GM23248 (cell line): ENCODE measurements at places on chromosomes 13 and 19.

- peak; percentile 13 for DNase-seq
Observed at GRCh38 chr13:110354715-110355473, 47.8 kb downstream of the COL4A2 start.

DNA sequence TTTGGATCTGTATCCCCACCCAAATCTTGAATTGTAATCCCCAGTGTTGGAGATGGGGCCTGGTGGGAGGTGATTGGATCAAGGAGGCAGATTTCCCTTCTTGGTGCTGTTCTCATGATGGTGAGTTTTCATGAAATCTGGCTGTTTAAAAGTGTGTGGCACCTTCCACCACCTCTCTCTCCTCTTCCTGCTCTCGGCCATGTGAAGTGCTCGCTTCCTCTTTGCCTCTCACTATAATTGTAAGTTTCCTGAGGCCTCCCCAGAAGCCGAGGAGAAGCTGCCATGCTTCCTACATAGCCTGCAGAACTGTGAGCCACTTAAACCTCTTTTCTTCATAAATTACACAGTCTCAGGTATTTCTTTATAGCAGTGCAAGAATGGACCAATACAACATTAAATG lies 15.7 kb downstream of the COMMD6 start:
- no peak for DNase-seq

DNA sequence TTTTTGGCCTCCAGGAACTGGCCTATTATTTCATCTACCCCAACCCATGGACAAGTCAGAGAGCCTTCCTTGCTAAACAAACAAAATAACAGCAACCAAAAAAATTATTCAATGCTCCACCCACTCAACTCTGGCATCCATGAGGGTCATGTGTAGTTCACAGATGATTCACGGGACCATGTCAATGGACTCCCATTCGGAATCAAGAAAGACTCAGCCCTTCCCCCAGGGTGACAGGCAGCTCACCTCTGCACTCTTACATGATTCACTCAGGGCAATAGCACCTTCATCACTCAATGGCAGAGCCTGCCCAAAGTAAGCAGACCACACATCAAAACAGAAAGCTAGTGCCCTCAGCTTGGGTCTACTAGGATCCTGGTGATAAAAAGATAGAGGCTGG lies 14.3 kb upstream of the SCEL start:
- peak; percentile 54 for DNase-seq

DNA sequence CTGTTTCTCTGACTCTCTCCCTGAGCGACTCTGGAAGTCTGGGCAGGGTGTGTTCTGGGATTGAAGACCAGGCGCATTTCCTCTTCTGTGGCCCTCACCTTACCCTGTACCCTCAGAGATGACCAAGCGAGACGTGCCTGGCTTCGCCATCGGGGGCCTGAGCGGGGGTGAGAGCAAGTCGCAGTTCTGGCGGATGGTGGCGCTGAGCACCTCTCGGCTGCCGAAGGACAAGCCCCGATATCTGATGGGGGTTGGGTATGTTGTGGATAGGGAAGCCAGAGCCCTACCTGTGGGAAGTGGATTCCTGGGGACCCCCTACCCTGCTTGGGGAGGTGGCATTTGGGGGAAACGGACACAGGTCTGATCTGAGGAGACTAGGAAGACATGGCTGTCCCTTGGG lies 5.8 kb upstream of the DNM2 start:
- no peak for DNase-seq

DNA sequence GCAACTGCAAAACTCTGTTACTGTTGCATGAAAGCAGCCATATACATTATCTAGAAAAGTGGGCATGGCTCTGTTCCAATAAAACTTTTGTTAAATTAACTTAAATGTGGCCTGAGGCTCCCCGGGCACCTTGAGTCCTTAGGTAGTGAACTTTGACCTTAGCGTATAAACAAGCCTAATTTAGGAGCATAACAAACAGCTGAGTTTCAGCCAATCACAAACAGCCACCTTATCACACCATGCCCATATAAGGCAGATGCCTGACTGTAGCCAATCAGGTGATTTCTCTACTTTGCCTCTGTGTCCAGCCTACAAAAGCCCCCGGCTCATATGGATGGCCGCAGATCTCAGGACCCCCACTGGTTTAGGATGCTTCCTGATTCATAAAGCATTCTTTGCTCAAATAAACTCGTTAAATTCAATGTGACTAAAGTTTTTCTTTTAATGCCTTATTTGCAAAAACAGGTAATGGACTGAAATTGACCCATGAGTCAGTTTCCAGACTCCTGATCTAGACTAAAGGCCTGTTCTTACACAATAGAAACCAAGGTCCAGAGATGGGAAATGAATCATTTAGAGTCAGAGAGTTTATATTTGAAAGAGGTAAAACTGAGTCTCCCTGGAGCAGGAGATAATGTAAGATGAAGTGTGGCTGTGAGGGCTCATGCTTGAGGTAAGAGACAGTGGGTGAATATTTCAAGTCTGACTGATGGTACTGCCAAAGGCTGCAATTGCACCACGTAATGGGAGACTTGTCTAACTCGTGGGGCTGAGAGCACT lies 130.2 kb downstream of the FGF9 start:
- peak; percentile 16 for DNase-seq

DNA sequence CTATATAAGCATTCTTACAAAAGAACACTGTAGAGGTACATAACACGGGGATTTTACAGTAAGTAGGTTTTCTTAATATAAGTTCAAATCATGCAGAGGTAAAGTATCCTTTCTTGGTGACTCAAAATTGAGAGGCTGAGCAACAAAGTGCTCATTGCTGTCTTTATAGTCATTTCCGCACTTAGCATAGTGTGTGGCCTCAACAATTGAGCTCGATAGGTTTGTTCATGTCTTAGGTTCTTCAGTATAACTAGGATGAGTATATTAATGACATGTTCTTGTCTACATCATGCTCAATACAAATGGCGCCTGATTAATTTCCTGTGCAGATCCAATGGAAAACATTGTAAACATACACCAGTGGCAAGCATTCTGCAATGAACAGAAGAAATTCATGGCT lies 1.4 kb downstream of the WDFY2 start:
- peak; percentile 86 for DNase-seq

DNA sequence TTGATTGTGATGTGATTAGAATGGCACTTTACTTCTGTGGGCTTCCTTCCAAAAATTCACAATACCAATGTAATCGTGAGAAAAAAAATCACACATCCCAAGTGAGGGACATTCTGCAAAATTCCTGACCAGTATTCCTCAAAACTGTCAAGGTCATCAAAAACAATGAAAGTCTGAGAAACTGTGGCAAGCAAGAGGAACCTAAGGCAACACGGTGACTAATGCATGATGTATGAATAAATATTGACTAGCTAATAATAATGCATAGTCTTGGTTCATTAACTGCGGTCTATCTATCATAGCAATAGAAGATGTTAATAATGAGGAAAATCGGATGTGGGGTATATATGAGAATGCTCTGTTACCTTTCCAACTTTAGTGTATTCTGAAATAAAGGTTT lies 159.0 kb downstream of the RFC3 start:
- no peak for DNase-seq

GRCh38 chr13:37014609-37015008 lies 14.0 kb downstream of the EXOSC8 start:
- DNase-seq: peak; percentile 17

- no peak for DNase-seq
Observed at GRCh38 chr19:12260861-12261260, 33.8 kb downstream of the ZNF44 start.

DNA sequence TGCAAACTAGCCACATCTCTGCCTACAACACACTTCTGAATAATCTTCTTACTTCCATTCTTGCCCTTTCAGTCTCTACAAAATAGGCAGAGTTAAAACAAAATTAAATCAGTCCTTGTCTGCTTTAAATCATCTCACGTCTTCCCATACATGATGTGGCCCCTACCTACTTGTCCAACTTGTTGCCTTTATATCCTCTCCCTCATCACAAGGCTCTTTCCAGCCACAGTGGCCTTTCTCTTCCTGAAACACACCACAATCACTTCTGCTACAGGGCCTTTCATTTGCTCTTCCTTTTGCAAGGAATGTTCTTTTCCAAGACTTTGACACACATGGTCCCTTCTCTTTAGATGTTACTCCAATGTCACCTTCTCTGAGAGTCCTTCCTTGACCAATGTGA lies 1.7 kb downstream of the RBM26 start:
- DNase-seq: no peak

DNA sequence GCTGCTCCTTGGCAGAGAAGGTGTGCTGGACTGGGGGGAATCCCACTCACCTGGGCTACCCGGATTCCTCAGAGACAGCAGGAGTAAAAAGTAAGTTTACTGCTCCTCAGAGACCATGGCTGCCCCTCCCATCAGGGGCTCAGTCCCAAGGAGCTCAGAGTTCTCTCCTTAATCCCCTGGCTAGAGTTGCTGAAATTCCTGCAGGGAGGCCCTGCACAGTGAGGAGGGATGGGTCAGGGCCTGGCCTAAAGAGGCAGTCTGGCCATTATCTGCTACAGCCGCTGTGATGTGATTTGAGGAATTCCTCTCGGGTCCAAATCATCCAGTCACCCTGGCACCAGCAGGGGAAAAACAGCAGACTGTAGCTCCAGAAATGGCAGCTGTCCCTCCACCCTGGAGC lies 502.5 kb downstream of the PCDH17 start:
- DNase-seq: no peak

- DNase-seq: peak; percentile 89
Observed at GRCh38 chr13:75788481-75788981, 152.4 kb downstream of the LMO7 start.

DNA sequence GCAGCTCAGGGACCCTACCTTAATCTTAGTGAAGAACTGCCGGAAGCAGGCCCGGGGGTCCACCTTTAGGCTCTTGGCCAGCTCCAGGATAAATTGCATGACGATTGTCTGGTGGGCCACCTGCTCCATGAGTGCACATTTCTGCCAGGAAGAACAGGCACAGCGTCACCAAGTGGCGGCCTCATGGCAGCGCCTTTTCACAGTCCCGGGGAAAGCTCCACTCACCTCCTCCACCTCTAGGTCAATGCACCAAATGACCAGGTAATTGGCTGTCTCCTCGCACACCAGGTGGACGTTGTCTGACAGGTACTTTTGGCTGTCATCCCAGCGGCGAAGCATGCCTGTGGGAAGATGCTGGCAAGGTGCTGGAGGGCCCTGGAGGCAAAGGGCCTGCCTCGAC lies 8.3 kb downstream of the CDC37 start:
- DNase-seq: no peak

- peak; percentile 81 for DNase-seq
Observed at GRCh38 chr19:45607071-45608029, 5.3 kb upstream of the GPR4 start.

GRCh38 chr19:1841209-1841924 lies 6.9 kb downstream of the REXO1 start:
- no peak for DNase-seq

- DNase-seq: no peak
Observed at GRCh38 chr13:96020931-96021330, 32.3 kb downstream of the UGGT2 start.

- DNase-seq: no peak
Observed at GRCh38 chr13:71870100-71870499, 3.1 kb upstream of the DACH1 start.

- no peak for DNase-seq
Observed at GRCh38 chr13:89883893-89884448, 1463.5 kb upstream of the MIR17HG start.

- no peak for DNase-seq
Observed at GRCh38 chr19:19480688-19481087, 34.7 kb downstream of the TSSK6 start.

DNA sequence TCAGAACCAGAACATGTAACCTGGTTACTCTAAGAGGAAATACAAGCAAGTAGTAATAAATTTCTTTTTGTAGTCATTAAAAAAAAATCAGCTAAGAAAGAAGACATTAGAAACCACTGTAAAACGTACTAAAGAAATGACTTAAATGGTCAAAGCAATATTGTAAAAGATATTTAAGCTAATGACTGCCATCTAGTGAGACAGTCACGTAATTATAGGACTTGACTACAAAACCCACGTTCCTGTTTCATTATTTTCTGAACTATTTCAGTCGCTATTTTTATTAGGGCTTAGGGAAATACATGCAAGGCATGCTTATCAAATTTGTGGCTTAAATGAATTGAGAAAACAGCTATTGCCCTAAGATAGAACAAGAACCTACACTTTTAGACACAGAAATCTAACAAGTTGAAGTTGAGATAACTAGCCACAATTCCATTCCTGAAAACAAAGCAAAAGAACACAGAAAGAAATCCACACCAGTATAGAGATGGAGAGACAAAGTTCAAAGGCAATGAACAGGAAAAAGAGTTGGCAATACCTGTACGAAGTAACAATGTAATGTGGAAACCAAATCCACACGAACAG lies 17.9 kb downstream of the ALG5 start:
- peak; percentile 75 for DNase-seq

GRCh38 chr19:35898499-35898809 lies 1.9 kb downstream of the NFKBID start:
- DNase-seq: no peak

- peak; percentile 80 for DNase-seq
Observed at GRCh38 chr13:52850396-52851136, 2.1 kb upstream of the PCDH8 start.

DNA sequence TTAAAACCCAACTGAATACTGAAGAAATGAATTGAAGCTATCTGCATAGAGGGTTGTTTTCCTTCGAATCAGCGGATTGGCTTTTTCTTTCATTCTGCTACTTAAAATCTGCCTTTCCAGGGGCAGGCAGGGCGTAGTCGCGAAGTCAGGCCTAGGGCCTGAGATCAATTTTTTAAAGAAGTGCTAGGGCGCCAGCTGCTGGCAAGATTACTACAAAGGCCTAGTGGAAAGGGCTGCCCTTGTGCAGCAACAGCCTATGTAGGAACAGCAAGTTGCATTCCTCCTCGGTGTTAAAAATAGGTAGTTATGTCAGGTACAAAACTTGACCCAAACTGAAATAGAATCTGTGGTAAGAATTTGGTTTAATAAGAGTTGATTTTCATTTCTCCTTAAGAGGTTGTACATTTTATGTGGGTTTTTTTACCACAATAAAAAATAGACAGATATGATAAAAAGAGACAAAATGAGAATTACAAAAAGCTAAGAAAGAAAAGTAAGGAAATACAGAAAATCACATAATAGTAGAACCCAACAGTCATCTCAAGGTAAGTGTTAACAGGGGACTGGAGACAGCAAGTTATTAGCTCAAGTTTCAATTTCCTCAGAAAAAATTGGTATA lies 9.5 kb upstream of the URAD start:
- DNase-seq: peak; percentile 71

GRCh38 chr19:33898062-33898677 lies 101.5 kb downstream of the KCTD15 start:
- DNase-seq: no peak

DNA sequence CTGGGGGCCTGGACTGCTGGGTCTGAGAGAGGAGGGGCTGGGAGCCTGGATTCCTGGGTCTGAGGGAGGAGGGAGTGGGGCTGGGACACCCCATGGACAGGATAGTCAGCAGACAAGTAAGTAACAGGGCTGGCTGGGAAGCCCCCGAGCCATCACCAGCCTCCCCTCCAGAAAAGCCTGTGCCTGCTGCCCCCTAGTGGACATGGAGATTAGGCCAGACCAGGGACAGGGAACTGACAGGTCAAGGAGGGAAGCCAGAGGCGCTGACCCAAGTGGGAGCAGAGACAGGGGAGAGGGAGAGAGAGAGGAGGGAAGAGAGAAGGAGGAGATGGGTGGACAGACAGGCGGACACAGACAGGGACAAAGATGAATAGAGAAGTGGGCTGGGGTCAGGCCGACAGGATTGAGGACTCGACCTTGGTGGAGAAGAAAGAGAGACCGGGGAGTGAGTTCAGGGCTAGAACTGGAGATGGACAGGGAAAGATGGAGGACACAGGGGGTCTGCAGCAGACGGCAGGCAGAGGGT lies 6.7 kb upstream of the ERFL start:
- DNase-seq: peak; percentile 60
